ENCODE measurements at places on chromosomes 3 and 15. TPM values are rescaled to one million over a fixed set of nuclear protein-coding genes. Genes with fewer than 3 reads are reported as not detected.

GRCh38 chr3:88019024-88019423 is 39.8 kb downstream of the CGGBP1 start:
- DNase-seq: no peak

- DNase-seq: no peak
Measured at GRCh38 chr3:54928046-54928770, at the start of gene LRTM1. Gene LRTM1 (minus strand): TSS chr3:54928059. CDS start chr3:54927911, 148 bp downstream.

GRCh38 chr15:80447077-80447476 is 42.9 kb downstream of the ARNT2 start:
- no peak for DNase-seq

GRCh38 chr3:46923559-46924350 is 46.2 kb downstream of the PTH1R start:
- no peak for DNase-seq

Gene TRH
- total RNA-seq: not detected

DNA sequence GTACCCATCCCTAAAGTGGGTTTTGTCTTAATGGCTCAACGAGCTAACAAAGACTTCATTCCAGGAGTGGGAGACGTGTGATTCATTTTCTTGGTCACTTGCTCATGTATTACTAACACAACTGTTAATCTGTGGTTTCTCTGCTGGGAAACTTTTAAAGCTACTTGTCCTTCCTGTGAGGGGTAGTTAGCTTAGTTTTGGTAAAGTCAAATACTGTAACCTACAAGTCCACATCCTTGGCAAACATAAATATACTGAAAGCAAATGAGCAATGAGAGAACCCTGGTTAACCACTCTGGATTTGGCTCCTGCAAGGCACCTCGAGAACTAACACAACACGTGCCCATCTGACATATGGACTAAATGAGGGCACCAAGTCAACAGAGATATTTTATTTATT is 19.9 kb downstream of the NOX5 start:
- no peak for DNase-seq

DNA sequence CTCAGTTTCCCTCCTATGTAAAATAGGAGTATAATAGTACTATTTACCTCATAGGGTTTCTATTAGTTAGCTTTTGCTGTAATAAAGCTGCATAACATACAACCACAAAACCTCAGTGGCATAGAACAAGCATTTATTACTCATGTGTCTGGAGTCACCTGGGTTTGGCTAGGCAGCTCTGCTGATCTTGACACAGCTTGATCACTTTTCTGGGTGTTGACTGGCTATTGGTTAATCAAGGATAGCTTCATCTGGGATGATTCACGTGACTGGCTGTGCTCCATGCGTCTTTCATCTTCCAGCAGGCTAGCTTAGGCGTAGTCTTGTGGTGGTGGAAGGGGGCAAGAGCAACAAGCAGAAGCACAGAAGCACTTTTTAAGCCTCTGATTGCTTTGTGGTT is 112.6 kb downstream of the SQOR start:
- no peak for DNase-seq

DNA sequence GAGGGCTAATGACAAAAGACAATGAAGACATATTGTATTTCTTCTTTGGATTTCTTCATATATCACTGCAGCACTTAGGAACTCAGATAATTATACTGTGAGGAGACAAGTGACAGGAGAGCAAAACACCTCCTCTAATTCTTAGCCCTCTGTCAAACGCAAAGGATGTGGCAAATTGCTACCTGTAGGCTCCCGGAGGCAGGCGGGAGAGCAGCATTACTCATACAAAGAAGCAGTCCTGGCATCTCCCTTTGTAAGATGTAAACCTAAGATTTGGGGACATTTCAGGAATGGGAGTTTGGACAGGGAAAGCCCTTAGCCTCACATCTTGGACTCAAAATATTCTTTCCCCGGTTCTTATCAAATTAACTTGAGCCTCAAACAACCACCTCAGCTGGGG is 460.8 kb downstream of the SOX2 start:
- DNase-seq: no peak

Gene IMP3
- total RNA-seq: 75.6 TPM

Gene NANOGP8
- not detected for total RNA-seq

Gene GMPPB
- 75.5 TPM for total RNA-seq

All from pulmonary artery endothelial cell (primary cell).